Activated naive CD4-positive, alpha-beta T cell (primary cell): ENCODE measurements at places on chromosomes 2 and 18.

DNA sequence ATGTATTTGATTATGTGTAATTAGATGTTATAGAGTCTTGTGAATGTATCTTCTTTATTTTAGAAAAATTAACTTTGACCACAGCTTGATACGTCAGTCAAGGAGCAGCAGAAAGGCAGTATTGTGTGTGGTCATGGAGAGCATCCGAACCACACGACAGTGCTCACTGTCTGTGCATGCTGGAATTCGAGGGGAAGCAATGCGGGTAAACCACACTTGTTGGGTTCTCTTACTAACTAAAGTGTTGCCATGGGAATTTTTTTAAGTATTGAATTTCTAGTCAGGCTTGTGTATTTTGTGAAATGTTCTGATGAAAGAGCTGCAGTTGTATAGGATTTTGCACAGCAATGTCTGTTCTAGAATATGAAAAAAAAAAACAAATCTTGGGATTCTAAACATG, 4.8 kb downstream of the PJVK start:
- DNase-seq = no peak

GRCh38 chr2:144279165-144279564, 240.8 kb downstream of the ZEB2 start:
- DNase-seq = no peak

DNA sequence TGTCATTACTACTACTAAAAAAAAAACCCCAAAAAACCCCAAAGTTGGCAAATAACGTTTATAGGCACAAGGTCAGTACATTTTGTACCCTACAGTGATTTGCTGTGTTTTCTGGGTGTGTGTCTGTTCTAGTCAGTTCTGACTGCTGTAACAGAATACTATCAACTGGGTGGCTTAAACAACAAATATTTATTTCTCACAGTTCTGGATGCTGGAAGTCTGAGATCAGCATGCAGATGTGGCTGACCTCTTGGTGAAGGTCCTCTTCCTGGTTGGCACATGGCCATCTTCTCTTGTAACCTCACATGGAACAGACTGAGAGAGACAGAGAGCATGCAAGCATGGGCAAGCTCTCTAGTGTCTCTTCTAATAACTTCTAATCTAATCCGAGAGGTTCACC, 103.1 kb downstream of the CERS6 start:
- DNase-seq = no peak

GRCh38 chr2:176554101-176555048, 285.1 kb downstream of the MTX2 start:
- no peak for DNase-seq
